ENCODE measurements at places on chromosomes 2 and 18. TPM values are rescaled to one million over a fixed set of nuclear protein-coding genes. Genes with fewer than 3 reads are reported as not detected.

COL5A2 gene
- 889 TPM for total RNA-seq

SULT1C2 gene
- total RNA-seq, result 0.23 TPM

ANKRD62 gene
- total RNA-seq, result not detected

BOLL gene
- total RNA-seq, result not detected

RABL2A gene
- 16.6 TPM for total RNA-seq

CCDC85A gene
- total RNA-seq, result 0.13 TPM

SNRPD1 gene
- 8.4 TPM for total RNA-seq

Measured in smooth muscle cell of the pulmonary artery (primary cell).